ENCODE measurements at places on chromosomes 13 and 19.
A peak's percentile ranks its signal among the peaks of the same experiment; 100 is the strongest.

- H3K27me3 ChIP-seq, result peaks cover 4% of the 10 kb centered on the region
- H3K36me3 ChIP-seq, result peaks cover 6% of the 10 kb centered on the region
- no peak overlapping the region for H3K4me3 ChIP-seq
- peaks cover 8% of the 10 kb centered on the region for H3K4me1 ChIP-seq
- H3K27ac ChIP-seq, result no peak overlapping the region
Measured at GRCh38 chr19:1796395-1797142, 15.5 kb downstream of the ATP8B3 start.

DNA sequence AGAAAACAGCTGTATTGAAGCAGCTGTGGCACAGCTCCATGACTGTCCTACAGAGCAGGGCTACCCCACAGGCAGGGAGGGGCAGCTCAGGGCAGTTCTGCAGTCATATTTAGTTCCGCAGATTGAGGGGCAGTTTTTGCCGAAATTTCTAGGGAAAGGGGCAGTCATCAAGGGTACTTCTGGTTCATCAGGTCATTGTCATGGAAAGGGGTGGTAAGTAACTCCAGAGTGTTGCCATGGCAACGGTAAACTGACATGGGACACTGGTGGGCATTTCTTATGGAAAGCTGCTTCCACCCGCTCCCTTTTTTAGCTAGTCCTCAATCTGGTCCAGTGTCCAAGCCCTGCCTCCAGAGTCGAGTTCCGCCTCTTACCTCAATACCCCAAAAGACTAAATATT lies 702.8 kb downstream of the LIG4 start:
- no peaks in the 10 kb centered on the region for H3K4me1 ChIP-seq
- H3K36me3 ChIP-seq, result no peaks in the 10 kb centered on the region
- DNase-seq, result no peak
- H3K27me3 ChIP-seq, result no peaks in the 10 kb centered on the region
- no peak overlapping the region for H3K27ac ChIP-seq
- no peak overlapping the region for H3K4me3 ChIP-seq

- H3K4me3 ChIP-seq, result no peak overlapping the region
- peaks cover 21% of the 10 kb centered on the region for H3K4me1 ChIP-seq
- H3K27ac ChIP-seq, result no peak overlapping the region
- no peaks in the 10 kb centered on the region for H3K27me3 ChIP-seq
- peaks cover 11% of the 10 kb centered on the region for H3K36me3 ChIP-seq
Measured at GRCh38 chr19:2266183-2266993, 10.2 kb upstream of the JSRP1 start.

DNA sequence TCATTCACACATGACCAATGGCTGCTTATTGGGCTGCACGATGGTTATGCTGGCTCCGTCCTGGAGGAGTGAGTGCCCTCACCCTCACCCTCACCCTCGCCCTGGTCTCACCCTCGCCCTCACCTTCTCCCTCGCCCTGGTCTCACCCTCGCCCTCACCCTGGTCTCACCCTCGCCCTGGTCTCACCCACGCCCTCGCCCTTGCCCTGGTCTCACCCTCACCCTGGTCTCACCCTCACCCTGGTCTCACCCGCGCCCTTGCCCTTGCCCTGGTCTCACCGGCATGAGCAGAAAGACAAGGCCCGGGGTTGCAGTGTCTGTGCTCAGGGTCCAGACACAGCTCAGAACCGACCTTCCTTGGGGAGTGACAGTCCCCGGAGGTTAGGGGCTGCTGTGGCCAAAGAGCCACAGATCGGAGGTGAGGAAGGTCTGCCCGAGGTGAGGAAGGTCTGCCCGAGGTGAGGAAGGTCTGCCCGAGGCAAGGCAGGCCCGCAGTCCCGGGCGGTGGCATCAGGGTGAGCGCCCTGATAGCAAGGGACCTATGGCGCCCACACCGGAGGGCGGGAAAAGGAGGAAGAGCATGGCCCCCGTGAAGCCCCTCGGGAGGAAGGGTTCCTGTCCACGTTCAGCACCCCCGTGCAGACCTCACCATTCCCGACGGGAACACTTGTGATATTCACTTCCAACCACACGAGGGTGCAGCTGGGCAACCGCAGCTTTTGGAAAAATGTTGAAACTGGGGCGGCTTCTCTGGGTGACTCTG lies 65.6 kb downstream of the MCF2L start:
- H3K27ac ChIP-seq, result no peak overlapping the region
- H3K4me3 ChIP-seq, result no peak overlapping the region
- no peaks in the 10 kb centered on the region for H3K36me3 ChIP-seq
- no peaks in the 10 kb centered on the region for H3K4me1 ChIP-seq
- no peaks in the 10 kb centered on the region for H3K27me3 ChIP-seq
- DNase-seq, result no peak

GRCh38 chr19:56477429-56478338 lies 539 bp upstream of the ZNF667 start:
- peaks cover 6% of the 10 kb centered on the region for H3K4me1 ChIP-seq
- no peak for DNase-seq
- H3K27ac ChIP-seq, result no peak overlapping the region
- peaks cover 4% of the 10 kb centered on the region for H3K27me3 ChIP-seq
- H3K4me3 ChIP-seq, result peak overlapping the region; percentile 58
- H3K36me3 ChIP-seq, result peaks cover 18% of the 10 kb centered on the region

- H3K4me3 ChIP-seq, result no peak overlapping the region
- DNase-seq, result no peak
- H3K27me3 ChIP-seq, result no peaks in the 10 kb centered on the region
- no peaks in the 10 kb centered on the region for H3K36me3 ChIP-seq
- no peak overlapping the region for H3K27ac ChIP-seq
- no peaks in the 10 kb centered on the region for H3K4me1 ChIP-seq
Measured at GRCh38 chr19:51810223-51810622, 15.3 kb downstream of the FPR3 start.

GRCh38 chr19:4515732-4516131 lies 2.6 kb downstream of the PLIN4 start:
- no peak overlapping the region for H3K27ac ChIP-seq
- H3K36me3 ChIP-seq, result no peaks in the 10 kb centered on the region
- no peaks in the 10 kb centered on the region for H3K27me3 ChIP-seq
- no peak for DNase-seq

- peak overlapping the region; percentile 89 for H3K4me3 ChIP-seq
- peak; percentile 46 for DNase-seq
- H3K36me3 ChIP-seq, result peaks cover 51% of the 10 kb centered on the region
- H3K27me3 ChIP-seq, result no peaks in the 10 kb centered on the region
Measured at GRCh38 chr19:56566904-56567273, 379 bp upstream of the ZNF470 start.

DNA sequence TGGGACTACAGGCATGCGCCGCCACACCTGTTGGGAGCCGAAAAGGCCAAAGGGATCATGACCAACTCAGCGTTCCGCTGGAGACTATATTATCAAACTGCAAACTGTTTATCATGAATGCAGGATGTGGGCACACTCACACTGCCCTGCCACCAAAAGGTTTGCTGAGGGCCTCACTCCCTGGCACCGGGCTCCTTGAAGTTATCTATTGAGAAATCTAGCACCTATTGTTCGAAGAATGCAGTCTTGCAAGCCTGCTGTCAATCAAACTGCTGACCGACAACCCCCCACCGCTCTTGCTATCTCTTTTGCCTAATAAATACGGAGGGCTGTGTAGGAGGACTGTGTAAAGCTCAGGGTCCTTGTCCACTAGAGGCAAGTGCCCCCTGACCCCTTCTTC lies 5.2 kb upstream of the ZNF836 start:
- H3K27ac ChIP-seq, result no peak overlapping the region
- H3K4me1 ChIP-seq, result peaks cover 8% of the 10 kb centered on the region
- no peaks in the 10 kb centered on the region for H3K36me3 ChIP-seq
- no peak for DNase-seq

- H3K36me3 ChIP-seq, result no peaks in the 10 kb centered on the region
- no peaks in the 10 kb centered on the region for H3K4me1 ChIP-seq
- no peak overlapping the region for H3K27ac ChIP-seq
- H3K4me3 ChIP-seq, result no peak overlapping the region
- no peak for DNase-seq
- H3K27me3 ChIP-seq, result no peaks in the 10 kb centered on the region
Measured at GRCh38 chr19:29395111-29395733, 130.6 kb upstream of the VSTM2B start.

Measured in activated CD4-positive, alpha-beta memory T cell treated with anti-CD3 and anti-CD28 coated beads, Interleukin-2, amount 10 ng/mL, durations not matched to agents 7 days and 5 days (primary cell).